ENCODE measurements at places on chromosomes 3 and 15. TPM values are rescaled to one million over a fixed set of nuclear protein-coding genes. Genes with fewer than 3 reads are reported as not detected.

GRCh38 chr3:72439321-72440183, 408.7 kb downstream of the SHQ1 start:
- no peak for DNase-seq

GRCh38 chr3:114104414-114104813, 47.9 kb downstream of the QTRT2 start:
- no peak for DNase-seq

- DNase-seq = no peak
These were observed 13.4 kb downstream of the PML start for GRCh38 chr15:74007820-74008371.

GRCh38 chr3:123068601-123069381, 2.0 kb downstream of the PDIA5 start:
- no peak for DNase-seq

TRIM42 gene
- not detected for total RNA-seq

DNA sequence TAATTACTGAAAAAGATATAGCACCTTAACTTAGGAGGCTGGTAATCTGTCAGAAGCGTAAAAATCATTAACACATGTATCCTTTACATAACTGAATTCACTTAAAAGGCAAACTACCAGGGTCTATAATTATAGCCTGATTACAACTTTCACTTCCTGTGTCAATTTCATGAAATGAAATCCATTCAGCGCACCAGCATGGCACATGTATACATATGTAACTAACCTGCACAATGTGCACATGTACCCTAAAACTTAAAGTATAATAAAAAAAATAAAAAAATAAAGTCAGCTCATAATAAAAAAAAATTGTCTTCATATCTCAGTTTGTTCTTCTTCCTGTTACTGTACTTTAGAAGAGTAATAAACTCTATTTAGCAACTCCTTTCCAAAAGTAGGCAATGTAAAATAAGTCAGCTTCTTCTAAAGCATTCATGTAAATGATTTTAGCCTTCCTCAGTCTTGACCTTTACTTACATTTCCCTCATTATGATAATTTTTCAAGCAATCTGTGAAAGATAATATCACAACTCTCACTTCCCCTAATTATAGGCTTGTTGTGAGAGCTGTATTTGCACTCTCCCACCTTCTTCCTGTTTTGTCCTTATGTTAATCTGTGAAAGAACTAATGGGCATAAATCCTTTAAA, 50.1 kb downstream of the KBTBD8 start:
- DNase-seq = no peak

Data from ovary (tissue), 10 donors.